ENCODE measurements at places on chromosomes 5 and 9.

GRCh38 chr5:81650987-81651386 lies 99.9 kb downstream of the SSBP2 start:
- no peak for DNase-seq

DNA sequence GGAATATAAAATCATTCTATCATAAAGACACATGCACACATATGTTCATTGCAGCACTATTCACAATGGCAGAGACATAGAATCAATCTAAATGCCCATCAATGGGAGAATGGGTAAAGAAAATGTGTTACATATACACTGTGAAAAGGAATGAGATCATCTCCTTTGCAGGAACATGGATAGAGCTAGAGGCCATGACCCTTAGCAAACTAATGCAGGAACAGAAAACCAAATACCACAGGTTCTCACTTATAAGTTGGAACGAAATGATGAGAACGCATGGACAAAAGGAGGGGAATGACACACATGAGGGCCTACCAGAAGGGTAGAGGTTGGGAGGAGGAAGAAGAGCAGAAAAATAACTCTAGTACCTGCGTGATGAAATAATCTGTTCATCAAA lies 21.0 kb upstream of the RANBP6 start:
- no peak for DNase-seq

GRCh38 chr5:65149827-65150226 lies 331.9 kb downstream of the ADAMTS6 start:
- DNase-seq, result no peak

DNA sequence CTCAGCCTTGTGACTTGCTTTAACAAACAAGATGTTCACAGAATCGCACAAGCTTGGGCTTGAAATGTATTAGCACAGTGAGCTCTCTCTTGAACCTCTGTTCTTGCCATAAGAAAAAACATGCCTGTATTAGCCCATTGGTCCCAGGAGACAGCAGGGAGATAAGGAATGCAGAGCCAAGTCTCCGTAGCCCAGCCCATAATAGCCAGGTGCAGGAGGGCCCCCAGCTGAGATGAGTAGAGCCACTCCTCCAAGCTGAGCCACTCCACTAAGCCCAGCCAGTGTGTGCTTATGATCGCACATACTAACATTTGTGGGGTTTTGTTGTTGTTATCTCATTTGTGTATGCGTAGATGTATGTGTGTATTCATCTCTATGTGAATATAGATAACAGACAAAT lies 21.6 kb upstream of the SVEP1 start:
- DNase-seq, result no peak

DNA sequence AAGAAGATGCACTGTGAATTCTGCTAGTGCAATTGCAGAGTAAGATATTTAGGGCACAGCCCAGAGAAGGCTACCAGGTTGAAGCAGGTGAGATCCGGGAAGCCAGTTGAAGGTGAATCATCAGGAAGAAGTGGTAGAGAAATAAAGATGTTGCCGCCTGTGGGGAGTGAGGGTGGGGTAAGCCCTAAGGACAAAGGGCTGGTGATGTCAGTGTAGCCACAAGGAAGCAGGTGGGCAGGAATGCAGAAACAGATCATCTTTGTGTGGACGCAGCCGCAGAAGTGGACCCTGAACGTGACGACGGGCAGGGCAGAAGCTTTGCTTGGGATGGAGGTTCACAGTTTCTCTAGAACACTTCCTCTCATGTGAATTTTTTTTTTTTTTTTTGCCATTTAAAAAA lies 164.2 kb downstream of the ACTL7B start:
- no peak for DNase-seq

- DNase-seq, result no peak
These were observed 8.6 kb downstream of the TGFBR1 start for GRCh38 chr9:99113414-99114048.

DNA sequence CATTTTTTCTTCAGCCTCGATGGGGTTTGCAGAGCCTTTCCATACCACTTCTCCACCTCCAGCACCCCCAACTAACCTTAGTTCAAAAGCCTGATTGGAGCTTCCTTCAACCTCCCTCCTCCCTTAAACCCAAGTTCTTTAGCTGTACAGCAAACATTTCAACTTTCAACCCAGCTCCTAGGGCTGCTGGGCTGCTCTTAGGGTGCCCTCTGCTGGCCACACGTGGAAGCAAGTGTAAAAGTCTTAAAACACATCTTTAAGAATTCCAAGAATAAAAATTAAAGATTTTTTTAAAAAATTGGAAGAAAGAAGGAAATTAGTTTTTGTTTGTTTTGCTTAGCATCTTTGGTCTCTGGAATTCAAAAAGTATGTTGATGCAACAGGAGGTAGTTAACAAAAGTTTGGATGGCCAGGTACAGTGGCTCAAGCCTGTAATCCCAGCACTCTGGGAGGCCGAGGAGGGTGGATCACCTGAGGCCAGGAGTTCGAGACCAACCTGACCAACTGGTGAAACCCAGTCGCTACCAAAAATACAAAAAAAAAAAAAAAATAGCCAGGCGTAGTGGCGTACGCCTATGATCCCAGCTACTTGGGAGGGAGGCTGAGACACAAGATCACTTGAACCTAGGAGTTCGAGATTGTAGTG lies 15.5 kb upstream of the HSD17B3 start:
- DNase-seq, result peak; percentile 13

- no peak for DNase-seq
These were observed 167.6 kb upstream of the WWC1 start for GRCh38 chr5:168123631-168124528.

GRCh38 chr9:18138656-18139055 lies 335.3 kb upstream of the ADAMTSL1 start:
- DNase-seq, result no peak

Data from stimulated activated CD4-positive, alpha-beta T cell treated with anti-CD3 and anti-CD28 coated beads, TNF-alpha, amount 100 ng/mL, for 4 hours (primary cell).